ENCODE measurements at places on chromosomes 7 and 10.

- DNase-seq, result no peak
Observed at GRCh38 chr7:120445276-120445675, 172.3 kb downstream of the KCND2 start.

DNA sequence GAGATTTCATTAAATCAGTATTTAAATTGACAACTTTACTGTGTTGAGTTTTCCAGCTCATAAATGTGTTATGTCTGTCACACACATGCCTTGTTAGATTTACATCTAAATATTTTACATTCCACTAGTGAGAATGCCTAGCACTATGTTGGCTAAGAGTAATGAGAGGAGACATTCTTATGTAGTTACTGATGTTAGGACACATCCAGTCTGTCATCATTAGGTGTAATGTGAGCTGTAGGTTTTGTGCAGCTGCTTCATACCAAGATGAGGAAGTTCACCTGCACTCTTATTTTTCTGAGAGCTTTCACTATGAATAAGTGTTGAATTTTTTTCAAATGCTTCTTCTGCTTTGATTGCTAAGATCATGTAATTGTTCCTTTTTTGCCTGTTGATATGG lies 218.0 kb upstream of the IGFBP3 start:
- DNase-seq, result no peak

- no peak for DNase-seq
Observed at GRCh38 chr10:89651916-89652573, 7.0 kb upstream of the PANK1 start.

DNA sequence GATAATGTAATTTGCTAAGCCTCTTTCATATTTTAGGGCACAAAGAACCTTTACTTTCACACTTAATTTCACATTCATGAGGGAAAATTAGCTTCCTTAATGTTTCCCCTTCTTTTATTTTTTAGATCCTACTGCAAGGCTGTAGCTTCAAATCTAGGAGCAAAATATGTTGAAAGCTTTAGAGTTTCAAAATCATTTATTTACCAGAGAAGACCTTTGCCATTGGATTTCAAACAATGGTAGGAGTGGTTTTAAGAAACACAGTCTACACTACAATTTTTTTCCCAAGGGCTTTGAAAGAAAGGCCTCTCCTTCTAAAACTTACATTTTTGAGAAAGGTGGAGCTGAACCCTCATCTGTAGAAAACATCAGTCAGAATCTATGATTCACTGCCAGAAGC lies 43.3 kb upstream of the MEOX2 start:
- no peak for DNase-seq

DNA sequence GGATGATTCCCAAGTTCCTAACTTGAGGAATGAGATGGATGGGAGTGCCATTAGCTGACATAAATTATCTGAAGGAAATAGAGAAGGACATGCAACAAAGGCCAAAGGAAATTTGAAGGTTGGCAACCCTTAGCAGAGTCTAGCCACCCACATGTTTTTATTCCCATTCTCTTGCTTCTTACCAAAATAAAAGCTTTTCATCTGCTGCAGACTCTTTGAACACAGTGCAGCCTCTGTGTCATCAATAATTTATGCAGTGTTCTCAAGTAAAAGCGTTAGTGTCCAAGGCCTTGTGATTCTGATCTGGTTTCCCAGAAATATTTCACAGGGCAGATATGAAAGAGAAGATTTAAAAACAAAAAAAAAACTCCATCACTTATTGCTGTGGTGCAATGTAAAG lies 98.5 kb downstream of the ST7 start:
- DNase-seq, result no peak

- DNase-seq, result no peak
Observed at GRCh38 chr7:157293413-157293788, 43.4 kb upstream of the DNAJB6 start.

- no peak for DNase-seq
Observed at GRCh38 chr7:111081546-111082267, 9.2 kb upstream of the LRRN3 start.

- peak; percentile 37 for DNase-seq
Observed at GRCh38 chr10:69644658-69645295, 14.7 kb downstream of the FAM241B start.

GRCh38 chr7:76303202-76304147 lies 1.0 kb downstream of the HSPB1 start:
- peak; percentile 82 for DNase-seq

GRCh38 chr7:2792856-2793487 lies 51.1 kb downstream of the GNA12 start:
- DNase-seq, result no peak

GRCh38 chr10:30719832-30720231 lies 90.3 kb upstream of the LYZL2 start:
- DNase-seq, result no peak

DNA sequence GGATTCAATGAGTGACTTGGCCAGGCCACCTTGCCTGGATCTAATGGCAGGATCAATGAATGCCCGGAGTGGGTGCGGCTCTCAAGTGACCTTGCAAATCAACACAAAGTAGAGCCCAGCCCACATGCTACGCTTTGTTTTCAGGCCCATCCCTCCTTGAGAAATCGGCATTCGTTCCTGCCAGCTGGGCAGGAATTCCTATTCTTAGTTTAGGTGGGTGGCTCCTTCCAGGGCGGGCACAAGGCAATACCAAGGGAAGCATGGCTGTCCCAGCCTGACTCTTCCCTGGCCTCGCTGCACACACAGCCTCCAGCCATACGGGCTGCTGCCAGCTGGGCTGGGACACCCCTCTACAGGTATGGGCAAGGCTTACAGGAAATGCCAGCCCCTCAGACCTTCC lies 119.3 kb downstream of the SH3PXD2A start:
- DNase-seq, result no peak

- no peak for DNase-seq
Observed at GRCh38 chr7:132135746-132136385, 440.4 kb downstream of the PLXNA4 start.

GRCh38 chr7:68031180-68031943 lies 1034.7 kb downstream of the TYW1 start:
- no peak for DNase-seq

GRCh38 chr7:12287901-12288300 lies 76.8 kb downstream of the TMEM106B start:
- no peak for DNase-seq

DNA sequence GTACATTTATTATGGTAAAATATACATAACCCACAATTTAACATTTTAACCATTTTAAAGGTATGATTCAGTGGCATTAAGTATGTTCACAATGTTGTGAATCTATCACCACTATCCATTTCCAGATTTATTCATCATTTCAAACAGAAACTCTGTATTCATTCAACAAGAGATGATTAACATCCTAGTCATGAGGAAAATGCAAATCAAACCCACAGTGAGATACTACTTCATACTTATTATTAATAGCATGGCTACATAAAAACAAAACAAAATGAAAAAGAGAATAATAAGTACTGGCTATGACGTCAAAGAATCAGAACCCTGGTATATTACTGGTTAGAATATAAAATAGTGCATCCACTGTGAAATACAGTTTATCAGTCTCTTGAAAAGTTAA lies 386.6 kb upstream of the POM121L12 start:
- DNase-seq, result no peak

DNA sequence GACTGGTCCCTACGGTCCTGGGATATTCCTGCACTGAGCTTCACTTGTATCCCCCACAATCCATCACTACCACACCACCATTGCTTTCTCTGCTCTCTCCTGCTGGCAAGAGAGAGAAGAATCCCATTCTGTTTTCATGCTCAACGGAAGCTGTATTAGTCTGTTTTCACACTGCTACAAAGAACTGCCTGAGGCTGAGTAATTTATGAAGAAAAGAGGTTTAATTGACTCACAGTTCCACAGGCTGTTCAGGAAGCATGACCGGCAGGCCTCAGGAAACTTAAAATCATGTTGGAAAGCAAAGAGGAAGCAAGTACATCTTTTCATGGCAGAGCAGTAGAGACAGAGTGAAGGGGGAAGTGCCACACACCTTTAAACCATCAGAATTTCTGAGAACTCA lies 260.4 kb upstream of the LYZL1 start:
- no peak for DNase-seq

DNA sequence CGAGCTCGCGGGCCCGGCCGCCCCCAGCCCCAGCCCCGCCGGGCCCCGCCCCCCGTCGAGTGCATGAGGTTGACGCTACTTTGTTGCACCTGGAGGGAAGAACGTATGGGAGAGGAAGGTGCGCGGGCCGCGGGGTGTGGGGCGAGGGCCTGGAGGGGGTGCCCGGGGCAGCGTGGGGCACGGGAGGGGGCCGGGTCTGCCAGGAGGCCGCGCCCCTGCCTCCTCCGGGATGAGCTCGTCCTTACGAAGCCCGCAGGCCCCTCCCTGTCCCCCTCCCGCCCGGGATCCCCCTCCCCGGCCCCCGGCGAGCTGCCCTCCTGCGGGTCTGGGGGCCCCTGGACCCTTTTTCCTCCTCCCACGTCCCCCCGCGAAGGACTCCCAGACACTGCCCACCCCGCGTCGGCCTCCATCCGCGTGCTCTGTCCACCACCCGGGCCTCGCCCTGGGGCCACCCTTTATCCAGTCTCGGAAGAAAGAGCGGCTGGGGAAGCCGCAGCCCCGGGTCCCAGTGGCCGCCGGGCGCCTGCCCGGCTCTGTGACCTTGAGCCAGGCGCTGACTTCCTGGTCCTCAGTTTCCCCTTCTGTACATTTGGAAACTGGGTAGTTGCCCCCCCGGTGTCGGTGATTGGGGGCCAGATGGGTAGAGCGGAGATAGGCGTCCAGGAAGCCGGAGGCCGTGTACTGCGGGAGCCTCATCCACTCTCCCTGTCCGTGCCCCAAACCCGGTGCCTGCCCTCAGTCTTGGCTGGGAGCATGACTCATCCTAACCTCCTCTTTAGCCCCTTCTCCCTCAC lies 521 bp downstream of the LIMK1 start:
- peak; percentile 16 for DNase-seq

DNA sequence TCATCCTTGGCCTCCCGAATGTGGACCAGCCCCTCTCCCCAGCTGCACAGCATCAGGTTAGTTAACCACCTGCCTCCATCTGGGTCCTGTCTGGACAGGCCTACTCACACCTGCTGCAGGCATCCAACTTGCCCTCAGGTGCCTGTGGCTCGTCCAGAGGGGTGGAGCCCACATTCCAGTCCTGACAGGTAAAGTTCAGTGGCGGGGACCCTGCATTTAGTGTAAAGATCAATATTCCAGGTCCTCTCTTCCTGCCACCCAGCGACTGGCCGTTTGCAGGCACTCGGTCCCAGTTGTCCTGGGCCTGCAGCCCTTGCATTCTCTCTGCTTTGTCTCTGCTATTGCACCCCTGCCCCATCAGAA lies 15.0 kb downstream of the HTRA1 start:
- DNase-seq, result no peak

DNA sequence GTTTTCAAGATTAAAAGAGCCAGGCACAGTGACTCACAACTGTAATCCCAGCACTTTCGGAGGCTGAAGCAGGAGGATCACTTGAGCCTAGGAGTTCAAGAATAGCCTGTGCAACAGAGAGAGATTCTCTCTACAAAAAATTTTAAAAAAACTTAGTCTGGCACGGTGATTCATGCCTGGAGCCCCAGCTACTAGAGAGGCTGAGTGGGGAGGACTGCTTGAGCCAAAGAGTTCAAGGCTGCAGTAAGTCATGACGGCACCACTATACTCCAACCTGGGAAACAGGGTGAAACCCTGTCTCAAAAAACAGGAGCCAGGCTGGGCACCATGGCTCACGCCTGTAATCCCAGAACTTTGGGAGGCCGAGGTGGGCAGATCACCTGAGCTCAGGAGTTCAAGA lies 86.6 kb upstream of the KCTD7 start:
- no peak for DNase-seq

DNA sequence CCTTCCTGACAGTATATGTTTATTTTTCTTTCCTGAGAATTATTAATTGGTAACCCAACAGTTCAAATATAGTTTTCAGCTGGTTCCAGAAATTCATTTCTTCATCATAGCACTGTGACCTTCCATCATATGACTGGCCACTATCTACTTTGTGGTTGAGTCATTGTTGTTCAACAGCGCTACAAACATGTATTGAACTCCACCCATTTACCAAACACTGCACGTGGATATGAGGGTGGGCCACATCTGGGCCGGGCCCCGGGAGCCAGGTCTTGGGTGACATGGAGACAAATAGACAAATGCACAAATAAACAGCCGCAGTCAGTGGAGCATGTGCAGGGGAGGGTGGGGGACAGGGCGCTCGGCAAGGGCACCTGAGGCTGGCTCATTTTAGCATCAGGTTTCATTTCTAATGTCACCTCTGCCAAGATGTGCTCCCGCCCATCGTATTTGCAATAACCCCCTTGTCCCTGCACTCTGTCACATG lies 24.0 kb upstream of the EEPD1 start:
- DNase-seq, result no peak

- no peak for DNase-seq
Observed at GRCh38 chr7:101618207-101618839, 10.8 kb downstream of the MYL10 start.

- DNase-seq, result no peak
Observed at GRCh38 chr10:62159351-62159750, 109.3 kb downstream of the RTKN2 start.

GRCh38 chr10:5447611-5448071 lies 35.3 kb downstream of the NET1 start:
- DNase-seq, result peak; percentile 48

- no peak for DNase-seq
Observed at GRCh38 chr7:40237731-40238130, 102.9 kb downstream of the SUGCT start.

DNA sequence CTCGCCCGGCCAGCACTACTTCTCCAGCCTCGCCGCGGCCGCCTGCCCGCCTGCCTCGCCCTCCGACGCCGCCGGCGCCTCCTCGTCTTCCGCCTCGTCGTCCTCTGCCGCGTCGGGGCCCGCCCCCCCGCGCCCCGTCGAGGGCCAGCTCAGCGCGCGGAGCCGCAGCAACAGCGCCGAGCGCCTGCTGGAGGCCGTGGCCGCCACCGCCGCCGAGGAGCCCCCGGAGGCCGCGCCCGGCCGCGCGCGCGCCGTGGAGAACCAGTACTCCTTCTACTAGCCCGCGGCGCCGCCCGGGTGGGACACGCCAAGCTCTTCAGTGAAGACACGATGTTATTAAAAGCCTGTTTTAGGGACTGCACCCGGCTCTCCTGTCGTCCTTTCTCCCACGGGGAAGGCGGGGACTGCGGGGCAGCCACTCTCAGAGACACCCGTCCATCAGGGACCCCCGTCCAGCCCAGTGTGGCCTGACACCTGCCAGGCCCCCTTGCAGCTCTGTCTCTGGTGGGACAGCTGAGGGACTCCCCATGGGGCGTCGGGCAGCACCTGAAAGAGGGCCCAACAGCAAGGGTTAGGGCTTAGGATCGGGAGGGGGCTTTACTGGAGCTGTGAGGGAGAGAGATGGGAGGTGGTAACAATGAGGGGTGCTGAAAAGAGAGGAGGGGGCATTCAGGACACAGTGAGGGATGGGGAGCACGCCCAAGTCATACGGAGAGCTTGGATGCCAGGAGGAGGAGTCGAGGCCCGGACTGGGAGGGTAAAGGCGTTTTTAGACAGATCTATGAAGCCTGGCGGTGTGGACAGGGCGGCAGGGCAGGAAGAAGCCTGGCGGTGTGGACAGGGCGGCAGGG lies 34.7 kb downstream of the SPDYE6 start:
- peak; percentile 9 for DNase-seq

- DNase-seq, result no peak
Observed at GRCh38 chr10:15748126-15748525, 28.4 kb upstream of the ITGA8 start.

GRCh38 chr7:149625947-149626392 lies 128.4 kb upstream of the ZNF746 start:
- DNase-seq, result no peak

- DNase-seq, result no peak
Observed at GRCh38 chr10:43308986-43309385, 42.1 kb upstream of the RASGEF1A start.
